Activated CD4-positive, alpha-beta memory T cell treated with anti-CD3 and anti-CD28 coated beads, Interleukin-2, amount 10 ng/mL, durations not matched to agents 7 days and 5 days (primary cell): ENCODE measurements at places on chromosomes 1 and 21.

DNA sequence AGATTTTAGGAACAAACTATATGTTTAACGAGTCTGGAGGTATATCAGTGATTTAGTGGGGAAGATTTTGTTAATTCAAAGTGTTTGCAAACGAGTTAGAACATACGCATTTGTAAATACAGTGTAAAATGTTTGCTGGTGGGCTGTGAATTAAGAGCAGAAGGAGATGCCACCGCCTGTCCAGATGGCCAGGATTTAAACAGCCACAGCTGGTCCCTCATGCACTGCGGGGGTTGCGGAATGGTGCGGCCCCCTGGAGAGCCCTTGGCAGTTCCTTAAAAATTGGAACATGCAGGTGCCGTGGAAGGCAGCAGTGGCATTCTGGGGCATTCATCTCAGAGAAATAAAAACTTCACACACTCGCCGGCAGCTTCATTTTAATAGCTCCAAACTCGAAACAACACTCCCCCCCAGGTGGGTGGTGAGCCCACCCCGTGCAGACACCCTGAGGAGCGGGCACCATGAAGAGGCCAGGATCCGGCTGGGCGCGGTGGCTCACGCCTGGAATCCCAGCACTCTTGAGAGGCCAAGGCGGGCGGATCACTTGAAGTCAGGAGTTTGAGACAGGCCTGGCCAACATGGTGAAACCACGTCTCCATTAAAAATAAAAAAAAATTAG is 3.5 kb upstream of the C1orf159 start:
- DNase-seq = no peak

GRCh38 chr1:29356663-29357062 is 120.3 kb downstream of the PTPRU start:
- DNase-seq = no peak

- peak; percentile 65 for DNase-seq
These were observed 21.8 kb downstream of the ATF3 start for GRCh38 chr1:212630158-212630900.

- no peak for DNase-seq
These were observed 22.8 kb downstream of the C2CD2 start for GRCh38 chr21:41931041-41931451.

- DNase-seq = no peak
These were observed 8.6 kb downstream of the C1orf35 start for GRCh38 chr1:228094432-228095016.

DNA sequence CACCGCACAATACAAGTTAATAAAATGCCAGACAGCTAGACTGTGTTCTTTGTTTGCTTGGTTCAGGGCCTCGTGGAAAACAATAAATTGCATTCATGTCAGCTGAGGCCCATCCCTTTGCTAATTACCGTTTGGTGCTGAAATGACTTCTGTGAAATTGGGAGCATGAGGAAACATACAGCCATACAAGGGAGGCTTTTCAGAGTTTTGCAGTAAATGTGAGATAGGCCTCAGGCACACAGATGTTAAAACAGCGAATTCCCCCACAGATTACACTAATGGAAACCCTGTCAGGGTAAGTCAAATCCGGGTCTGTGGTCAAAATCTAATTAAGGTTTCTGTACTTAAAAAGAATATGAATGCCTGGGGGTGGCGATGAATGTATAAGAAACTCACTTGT is 173.5 kb upstream of the LMO4 start:
- DNase-seq = no peak

DNA sequence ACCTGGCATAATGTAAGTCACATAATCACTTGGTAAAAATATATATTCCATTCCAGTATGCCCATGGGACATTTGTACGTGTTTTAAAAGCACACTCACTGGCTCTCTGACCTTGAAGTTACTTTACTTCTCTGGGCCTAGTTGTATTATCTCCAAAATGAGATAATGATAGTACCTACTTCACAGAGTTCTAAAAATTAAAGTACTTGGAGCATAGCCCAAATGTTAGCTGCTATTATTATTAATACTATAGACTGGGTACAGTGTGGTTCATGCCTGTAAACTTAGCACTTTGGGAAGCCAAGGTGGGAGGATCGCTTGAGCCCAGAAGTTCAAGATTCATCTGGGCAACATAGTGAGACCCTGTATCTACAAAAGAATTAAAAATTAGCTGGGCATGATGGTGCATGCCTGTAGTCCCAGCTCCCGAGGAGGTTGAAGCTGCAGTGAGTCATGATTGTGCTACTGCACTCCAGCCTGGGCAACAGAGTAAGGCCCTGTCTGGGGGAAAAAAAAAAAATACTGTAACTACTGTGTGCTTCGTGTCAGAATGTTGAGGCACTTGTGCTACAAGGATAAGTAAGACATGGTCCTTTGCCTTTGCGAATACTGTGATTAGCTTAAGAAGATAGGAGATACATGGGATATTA is 45.7 kb downstream of the TDRD5 start:
- DNase-seq = no peak

DNA sequence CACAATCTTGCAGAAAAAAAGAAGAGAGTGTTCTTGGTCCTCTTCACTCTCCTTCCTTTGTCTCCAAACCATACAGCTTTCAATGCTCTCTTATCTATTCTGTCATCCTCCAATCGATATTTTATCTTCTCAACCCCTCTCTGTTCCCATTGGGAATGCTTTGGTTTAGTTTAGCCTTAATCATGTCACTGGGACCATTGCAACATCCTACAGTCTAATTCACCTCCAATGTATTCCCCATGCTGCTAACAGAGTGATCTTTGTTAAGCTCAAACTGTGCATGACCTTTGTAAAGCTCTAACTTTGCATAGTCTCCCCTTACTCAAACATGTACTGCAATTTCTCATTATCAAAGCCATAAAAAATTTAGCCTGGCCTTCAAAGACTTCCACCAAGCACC is 2.9 kb downstream of the MPL start:
- DNase-seq = no peak

DNA sequence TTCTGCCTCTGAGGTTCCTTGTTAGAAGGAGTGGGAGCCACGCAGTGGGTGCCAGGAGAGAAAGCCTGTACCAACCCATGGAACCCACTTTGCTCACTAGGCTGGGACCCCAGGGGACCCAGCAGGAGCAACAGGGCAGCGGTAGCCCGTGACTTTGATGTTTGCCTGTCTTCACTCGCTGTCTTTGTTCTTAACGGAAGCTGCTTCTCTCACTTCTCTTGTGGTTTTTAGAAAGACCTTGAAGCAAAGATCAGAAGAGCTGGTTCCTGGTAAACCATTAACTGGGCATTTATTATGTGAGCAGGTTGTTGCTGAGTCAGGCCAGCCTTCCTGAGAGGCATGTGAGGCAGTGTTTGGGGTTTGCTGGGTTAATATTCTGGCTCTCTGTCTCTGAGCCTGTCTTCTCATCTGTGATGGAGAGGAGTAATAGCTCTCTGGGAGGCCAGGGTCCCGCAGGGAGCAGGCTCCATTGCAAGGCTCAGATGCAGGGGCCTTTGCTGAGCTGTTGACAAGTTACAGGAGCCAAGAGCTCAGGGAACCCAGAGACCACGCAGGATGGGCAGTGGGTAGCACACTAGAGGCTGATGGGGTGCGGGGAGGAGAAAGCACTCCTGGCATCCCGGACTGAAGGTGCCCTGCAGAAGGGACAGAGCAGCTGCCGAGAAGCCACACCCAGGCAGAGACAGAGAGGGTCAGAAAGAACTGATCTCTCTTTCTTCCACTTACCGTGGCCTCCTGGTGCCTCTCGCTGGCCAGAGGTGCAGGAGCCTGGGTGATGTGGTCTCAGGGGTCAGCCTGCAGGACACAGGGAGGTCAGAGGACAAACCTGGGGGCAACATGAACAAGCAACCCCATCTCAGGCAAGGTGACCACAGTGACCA is 367.5 kb upstream of the C1orf174 start:
- no peak for DNase-seq

DNA sequence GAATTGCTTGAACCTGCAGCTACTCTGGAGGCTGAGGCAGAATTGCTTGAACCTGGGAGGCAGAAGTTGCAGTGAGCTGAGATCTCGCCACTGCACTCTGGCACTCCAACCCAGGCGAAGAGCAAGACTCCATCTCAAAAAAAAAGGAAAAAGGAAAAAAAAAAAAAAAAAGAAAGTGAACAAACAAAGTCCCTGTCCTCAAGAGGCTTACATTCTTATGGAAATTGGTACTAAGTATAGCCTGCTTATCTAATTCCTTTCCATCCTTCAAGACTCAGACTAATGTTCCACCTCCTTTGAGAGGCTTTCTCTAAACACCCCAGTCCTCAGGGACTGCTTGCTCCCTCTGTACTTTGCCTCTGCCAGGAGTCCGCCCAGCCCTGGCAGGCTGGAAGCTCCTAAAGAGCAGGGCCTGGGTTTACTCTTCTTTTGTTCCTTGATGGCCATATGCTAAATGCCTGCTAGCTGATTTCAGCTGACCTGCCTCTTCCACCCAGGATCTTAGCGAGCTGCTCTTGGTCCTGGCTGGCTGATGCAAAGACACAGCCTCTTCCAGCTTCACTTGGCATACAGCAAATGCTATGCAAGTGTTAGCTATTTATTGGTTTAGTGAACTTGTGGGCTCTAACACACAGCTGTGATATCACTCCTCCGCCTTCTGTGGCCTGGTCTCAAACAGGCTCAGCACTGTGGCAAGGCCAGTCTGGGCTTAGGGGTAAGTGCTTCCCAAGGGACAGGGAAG is 9.8 kb downstream of the SLC9A1 start:
- no peak for DNase-seq

GRCh38 chr1:107622966-107623365 is 342.0 kb downstream of the VAV3 start:
- no peak for DNase-seq

GRCh38 chr1:22969304-22969709 is 3.4 kb downstream of the LACTBL1 start:
- DNase-seq = no peak

DNA sequence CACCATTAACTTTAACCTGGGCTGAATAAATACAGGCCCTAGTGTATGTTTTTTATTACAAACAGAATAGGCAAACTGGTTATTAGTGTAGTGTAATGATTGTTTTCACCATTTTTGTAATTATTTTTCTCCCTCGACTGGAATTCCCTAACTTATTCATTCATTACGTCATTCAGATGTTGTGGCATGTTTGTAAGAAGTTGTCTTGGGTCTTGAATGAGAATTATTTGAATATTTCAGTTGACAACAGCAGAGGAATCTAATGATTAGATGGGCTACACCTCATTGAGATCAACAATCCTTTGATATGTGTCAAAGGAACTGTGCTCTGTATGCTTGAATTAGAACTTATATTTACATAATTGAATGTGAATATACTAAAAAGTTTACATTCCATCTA is 12.8 kb downstream of the XCL1 start:
- DNase-seq = no peak

DNA sequence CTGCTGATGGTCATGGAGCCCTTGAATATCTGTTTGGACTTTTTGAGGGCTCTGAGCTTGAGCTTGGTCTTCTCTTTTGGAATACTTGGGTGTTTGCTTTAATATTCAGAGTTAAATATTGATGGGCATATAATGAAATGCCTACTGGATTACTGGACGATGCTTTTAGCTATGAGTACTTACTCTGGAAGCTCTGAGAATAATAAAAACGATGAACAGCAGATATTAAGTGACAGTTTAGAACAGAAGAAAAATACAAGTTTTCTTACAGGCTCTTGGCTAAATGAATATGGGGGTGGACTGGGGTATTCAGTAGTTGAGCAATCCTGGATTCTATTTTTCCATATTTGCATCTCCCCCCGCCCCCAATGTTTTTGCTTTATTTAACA is 20.7 kb downstream of the GALNT2 start:
- no peak for DNase-seq

DNA sequence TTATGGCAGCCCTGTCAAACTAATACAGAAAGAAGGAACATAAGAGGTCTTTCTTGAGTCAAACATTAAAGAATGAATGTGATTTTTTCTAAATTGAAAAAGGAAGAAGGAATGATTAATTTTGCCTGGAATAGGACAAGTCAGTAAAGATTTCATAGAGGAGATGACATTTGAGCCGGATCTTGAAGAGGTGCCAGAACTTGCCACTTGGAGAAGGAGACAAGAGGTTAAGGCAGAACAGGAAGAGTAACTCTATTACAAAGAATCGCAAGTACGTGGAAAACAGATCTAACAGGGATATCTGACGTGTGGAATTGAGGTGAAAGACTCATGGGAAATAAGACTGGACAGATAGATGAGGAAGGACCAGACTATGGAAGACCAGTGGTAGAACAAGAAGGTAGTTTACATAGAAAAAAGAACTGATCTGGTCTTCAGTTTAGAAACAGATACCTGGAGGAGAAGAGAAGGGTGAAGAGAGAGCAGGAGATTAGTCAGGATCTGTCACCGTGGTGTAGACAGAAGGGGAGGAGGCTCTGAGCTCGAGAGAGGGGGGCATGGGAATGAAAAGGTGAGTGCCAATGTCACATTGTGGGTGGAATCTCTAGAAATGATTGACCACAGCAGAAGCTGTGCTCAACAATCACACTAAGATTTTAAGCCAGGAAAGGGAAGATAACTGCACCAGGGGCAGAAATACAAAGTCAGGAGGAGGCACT is 32.5 kb downstream of the RHOU start:
- no peak for DNase-seq

GRCh38 chr1:200493344-200493743 is 83.5 kb upstream of the ZNF281 start:
- no peak for DNase-seq

GRCh38 chr1:26287033-26287711 is 7.3 kb downstream of the SH3BGRL3 start:
- peak; percentile 91 for DNase-seq

DNA sequence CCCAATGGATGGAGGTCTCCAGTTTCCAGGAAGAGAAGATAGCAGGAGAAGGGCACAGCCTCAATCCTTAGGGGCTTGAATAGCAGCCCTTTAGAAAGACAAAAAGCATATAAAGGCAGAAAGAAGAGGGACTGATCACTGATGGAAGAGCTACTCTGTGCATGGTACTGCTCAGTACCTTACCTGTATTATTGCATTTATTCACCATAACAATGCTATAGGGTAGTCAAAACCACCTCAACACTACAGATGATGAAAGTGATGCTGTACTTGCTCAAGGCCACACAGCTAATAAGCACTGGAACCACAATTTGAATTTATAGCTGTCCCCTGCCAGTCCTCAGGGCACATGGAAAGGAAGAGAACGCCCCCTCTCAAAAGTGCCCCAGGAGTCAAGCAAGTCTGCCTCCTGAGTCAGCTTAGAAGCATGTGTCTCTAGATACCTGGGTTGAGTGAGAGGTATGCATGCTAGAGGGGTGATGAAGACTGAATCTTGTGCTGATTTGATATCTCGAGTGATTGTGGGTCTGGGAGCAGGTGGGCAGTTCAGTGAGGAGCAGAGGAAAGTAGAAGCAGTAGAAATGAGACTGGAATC is 13.6 kb downstream of the DDAH1 start:
- no peak for DNase-seq
